ENCODE measurements at places on chromosomes 6 and 20.

DNA sequence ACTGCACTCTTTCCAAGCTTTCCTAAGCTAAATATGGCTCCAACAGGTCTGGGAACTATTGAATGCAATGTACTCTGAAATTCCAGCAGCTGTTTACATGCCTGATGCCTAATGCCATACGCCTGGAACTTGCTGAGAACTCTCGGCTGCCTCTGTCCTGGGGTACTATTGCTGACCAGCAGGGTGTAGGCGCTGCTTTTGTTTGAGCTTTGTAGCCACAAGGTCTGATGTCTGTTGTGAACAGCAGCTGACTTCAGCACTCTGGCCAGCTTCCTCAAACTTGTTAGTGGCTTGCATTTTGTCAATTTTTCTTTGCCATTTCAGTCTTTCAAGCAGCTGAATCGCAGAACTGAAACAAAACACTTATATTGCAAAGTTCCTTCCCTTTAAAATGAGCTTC lies 26.7 kb downstream of the SAYSD1 start:
- DNase-seq: peak; percentile 27

- DNase-seq: no peak
Measured at GRCh38 chr6:90083891-90084290, 189.6 kb downstream of the GJA10 start.

GRCh38 chr6:142833054-142833453 lies 111.9 kb downstream of the HIVEP2 start:
- DNase-seq: peak; percentile 95

DNA sequence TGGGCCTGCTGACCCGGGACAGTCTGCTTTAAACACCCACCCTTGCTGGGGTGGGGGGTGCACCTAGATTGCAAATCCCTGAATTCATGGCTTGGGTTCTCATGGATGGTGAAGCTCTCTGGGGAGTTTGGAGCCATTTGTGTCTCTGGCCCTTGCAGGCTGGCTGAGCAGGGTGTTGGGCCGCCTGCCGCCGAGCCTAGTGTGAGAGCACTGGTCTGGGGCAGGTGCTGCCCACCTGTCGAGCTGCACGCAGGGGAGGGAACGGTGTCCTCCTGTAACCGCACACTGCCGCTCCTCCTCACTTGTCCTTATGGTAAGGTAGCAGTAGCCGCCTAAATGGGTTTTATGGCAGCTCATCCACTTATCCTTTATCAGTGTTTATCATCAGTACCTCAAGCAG lies 143.9 kb downstream of the DTNBP1 start:
- DNase-seq: no peak

- peak; percentile 25 for DNase-seq
Measured at GRCh38 chr6:153595903-153596302, 443.1 kb upstream of the OPRM1 start.

- peak; percentile 99 for DNase-seq
Measured at GRCh38 chr6:155126727-155127439, 131.8 kb downstream of the TIAM2 start.

DNA sequence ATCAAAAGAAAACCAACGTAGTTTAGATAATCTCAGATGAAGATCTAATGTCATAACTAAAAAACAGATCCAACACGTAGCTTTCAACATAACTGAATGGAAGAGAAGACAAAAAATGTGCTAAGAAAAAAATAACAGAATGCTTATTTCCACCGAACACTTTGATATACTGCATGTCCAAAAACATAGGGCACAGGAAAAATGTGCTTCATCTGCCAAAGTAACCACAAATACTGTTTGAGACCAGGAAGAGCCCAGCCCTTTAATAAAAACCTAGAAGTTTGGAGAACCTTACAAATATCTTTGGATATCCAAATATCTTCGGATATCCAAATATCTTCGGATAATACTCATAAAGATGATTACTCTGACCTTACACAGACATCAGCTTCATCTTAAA lies 19.8 kb downstream of the LAMA4 start:
- DNase-seq: peak; percentile 63
